Forelimb muscle (tissue), 1 donor: ENCODE measurements at places on chromosomes 3 and 15.

- peak; percentile 4 for DNase-seq
Observed at GRCh38 chr15:70936326-70936725, 43.7 kb downstream of the LRRC49 start.

DNA sequence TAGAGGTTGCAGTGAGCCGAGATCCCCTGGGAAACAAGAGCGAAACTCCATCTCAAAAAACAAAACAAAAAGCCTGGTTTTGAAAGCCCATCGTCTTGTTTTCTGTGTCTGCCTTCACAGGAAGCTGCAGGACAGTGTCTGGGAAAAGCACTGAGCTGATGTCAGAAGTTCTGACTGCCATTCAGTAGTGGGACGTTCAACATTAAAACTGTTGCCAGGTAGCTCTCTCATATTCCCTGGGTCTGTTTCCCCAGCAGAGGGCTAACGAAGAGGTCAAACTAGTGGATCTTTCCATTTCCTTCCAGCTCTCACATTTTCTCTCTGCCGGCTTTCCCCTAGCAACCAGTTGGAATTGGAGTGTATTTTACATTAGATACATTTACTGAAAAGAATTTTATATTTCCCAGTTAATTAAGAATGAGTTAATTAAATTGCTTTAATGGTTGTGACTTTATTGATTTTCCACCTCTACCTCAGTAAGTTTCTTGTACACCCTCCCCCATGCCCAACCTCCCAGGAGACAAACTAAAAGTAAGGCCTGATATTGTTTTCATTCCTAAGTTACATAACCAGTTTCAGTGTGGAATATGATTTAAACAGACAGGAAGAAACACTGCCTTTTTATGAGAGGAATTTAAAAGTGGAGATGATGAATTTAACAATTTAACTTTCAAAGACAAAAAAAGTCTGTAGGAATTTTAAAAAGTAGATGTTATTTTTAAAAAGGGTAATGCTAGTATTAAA lies 29.9 kb downstream of the RCN2 start:
- no peak for DNase-seq

DNA sequence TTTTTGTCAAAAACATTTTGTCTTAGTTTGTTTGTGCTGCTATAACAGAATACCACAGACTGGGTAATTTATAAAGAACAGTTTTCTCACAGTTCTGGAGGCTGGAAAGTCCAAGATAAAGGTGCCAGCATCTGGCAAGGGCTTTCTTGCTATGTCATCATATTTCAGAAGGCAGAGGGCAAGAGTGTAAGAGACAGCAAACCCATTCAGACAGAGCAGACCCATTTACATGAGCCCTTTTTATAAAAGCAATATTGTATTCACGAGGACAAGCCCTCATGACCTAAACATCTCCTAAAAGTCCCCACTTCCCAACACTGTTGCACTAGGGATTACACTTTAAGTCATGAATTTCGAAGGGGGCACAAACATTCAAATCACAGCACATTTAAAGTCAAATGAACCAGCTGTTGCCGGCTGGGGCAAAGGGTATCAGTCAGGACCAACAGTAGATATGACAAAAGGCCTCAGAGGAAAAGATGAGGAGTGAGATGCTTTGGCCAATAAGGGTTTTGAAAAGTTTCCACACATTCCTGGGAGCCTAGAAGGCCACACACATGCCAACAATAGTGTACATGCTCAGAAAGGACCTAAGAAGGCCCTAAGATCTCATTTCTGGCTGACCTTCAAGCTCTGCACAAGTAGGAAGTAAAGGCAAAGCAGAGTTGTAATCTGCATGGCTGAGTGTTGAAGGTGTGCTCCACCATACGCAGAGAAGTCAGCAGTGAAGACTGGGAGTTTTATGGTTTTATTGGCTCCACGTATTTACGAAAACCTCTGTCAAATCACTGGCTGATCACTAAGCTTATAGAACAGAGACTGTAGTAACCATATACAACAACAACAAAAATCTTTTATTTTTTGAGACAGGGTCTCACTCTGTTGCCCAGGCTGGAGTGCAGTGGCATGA lies 37.9 kb downstream of the UQCC5 start:
- DNase-seq = no peak

- DNase-seq = peak; percentile 98
Observed at GRCh38 chr15:55196458-55197361, at the start of gene RSL24D1. Gene RSL24D1 (minus strand): TSS chr15:55196941. CDS start chr15:55196890, 51 bp downstream.

DNA sequence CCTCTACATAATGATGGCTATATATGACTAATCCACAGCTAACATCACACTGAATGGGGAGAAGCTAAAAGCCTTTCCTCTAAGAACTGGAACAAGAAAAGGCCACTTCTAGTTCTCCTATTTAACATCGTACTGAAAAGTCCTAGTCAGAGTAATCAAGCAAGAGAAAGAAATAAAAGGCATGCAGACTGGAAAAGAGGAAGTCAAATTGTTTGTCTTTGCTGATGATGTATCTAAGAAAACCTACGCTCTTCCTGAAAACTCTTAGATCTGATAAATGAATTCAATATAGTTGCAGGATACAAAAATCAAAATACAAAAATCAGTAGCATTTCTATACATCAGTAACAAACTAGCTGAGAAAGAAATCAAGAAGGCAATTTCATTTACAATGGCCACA lies 116.9 kb downstream of the TP63 start:
- no peak for DNase-seq

DNA sequence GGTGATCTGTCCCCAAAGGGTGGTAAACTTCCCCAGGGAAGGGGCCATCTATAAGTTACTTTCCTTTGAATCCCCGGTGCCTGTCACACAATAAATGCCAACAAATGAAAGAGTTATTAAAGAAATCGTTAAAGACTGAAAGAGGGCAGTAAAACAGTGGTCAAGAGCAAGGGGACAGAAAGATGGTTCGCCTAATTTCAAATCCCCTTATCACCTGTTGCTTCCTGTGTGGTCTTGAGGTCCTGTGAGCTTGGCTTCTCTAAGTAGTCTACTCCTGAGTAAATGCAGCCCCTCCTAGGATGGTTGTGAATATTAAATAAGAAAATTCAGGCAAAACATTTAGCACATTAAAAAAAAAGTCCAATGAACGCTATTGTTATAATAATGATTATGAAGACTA lies 225.7 kb upstream of the ADAMTS9 start:
- DNase-seq = no peak

DNA sequence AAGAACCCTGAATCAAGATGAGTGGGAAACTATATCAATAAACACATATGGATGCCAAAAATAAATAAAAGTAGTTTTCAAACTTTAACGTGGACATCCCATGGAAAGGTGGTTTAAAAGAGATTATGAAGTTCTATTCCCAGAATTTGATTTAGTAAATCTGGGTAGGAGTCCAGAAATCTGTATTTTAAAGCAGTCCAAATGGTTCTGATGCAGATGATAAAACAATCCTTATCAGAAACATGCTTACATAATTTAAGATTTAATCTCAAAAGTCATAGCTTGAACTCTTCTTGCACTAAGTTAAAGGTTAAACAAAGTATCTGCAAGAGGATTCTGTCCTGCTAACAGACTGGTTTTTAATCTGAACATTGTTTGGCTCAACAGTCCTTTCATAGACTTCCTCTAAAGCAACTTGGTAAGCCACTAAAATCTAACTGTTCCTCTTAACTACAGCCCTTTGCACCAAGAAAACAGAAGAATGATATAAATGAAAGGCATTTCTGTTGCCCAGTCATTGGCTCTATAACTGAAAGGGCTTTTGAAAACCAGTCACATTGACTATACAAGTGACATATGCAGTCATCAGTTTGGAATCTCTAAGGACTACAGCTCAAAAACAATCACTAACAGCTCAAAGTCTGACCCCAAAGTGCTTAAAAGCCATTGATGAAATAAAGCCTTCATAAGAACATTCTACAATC lies 23.4 kb upstream of the MAP4 start:
- DNase-seq = no peak

- no peak for DNase-seq
Observed at GRCh38 chr3:143820466-143821221, 27.6 kb downstream of the SLC9A9 start.

DNA sequence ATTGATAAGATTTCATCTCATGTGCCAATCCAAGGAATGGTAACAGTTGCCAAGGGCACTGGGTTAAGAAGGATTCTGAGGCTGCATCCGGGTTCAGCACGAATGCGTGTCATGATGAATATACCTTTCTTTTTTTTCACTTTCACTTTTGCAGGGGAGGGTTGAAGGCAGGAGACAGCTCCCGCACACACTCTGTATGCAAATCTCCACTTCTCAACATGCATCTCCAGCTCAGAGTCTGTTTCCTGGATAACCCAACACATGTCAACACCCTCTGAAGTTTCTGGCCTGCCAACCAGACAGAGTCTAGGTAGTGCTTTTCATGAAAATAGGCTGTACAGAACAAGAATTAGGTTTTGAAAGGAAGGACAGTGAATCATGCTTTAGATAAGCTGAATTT lies 21.6 kb downstream of the B4GALT4 start:
- no peak for DNase-seq

DNA sequence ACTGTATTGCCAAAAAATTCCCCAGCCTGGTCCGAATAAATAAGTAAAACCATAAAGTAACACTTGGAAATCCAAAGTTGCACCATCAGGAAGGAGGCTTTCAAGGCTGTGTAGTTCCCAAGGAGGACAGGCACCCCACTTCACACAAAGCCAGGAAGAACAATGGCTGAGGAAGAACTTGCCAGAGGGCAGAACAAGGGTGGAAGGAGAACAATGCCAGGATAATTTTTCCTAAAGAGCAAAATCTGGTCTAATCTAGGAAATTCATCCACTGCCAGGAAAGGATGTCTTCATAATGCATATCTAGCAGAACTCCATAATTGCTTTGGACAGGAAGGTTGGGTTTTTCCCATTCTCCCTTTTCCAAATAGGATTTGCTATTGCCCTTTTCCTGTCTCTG lies 15.7 kb upstream of the ARID3B start:
- no peak for DNase-seq

- DNase-seq = no peak
Observed at GRCh38 chr15:40322531-40323238, 807 bp upstream of the INAFM2 start.

DNA sequence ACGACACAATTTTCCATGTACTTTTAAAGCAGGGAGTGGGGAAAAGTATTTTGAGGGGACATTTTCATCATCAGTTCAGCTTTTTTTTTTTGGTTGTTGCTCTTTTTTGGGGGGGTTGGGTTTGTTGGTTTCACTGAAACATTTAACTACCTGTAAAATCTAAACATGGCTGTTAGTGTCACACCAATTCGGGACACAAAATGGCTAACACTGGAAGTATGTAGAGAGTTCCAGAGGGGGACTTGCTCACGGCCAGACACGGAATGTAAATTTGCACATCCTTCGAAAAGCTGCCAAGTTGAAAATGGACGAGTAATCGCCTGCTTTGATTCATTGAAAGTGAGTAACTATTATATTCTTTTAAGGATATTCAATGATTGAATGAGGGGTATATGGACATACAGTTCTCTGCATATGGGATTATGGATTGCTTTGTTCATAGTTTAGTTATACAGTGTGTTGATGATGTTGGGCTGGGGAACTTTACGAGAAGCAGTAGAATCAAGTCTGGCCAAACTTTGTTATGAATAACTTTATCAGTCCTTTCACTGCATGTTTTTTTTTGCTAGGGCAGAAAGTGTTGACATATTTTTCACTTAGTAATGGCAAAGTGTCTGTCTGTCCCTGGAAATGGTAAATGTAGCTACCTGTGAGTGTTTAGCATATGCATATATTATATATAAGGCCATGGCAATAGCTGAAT lies 31.5 kb downstream of the MBNL1 start:
- no peak for DNase-seq

DNA sequence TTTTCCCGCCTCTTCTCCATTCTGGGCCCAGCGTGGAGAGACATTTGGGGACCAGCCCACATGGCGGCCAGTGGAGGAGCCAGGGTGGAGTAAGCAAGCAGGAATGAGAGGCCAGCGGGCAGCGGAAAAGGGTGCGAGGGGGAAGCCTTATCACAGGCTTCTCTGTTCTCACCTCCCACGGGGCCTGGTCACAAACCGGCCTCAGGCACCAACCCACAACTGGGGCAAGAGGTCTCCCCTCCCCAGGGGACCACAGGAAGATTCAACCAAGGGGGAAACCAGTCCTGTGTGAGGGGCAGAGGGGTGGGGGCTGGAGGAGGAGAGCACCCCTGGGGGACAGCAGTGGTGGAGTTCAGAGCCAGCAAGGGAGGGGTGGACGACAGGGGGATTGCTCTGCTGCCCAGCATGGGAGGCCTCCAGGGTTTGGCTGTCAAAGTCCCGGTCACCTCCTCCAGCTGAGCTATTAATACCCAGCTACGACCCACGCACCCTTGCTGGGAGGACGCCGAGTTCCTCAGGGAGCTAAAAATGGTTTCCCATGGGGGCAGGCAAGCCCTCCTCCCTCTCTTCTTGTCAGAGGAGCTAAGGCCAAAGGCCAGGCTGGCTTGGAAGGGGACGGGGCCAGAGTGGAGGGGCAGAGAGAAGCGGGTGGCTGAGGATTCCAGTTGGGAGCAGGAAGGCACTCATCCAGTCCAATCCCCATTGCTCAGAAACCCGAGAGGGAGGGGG lies 23.8 kb upstream of the RPL29 start:
- DNase-seq = no peak

DNA sequence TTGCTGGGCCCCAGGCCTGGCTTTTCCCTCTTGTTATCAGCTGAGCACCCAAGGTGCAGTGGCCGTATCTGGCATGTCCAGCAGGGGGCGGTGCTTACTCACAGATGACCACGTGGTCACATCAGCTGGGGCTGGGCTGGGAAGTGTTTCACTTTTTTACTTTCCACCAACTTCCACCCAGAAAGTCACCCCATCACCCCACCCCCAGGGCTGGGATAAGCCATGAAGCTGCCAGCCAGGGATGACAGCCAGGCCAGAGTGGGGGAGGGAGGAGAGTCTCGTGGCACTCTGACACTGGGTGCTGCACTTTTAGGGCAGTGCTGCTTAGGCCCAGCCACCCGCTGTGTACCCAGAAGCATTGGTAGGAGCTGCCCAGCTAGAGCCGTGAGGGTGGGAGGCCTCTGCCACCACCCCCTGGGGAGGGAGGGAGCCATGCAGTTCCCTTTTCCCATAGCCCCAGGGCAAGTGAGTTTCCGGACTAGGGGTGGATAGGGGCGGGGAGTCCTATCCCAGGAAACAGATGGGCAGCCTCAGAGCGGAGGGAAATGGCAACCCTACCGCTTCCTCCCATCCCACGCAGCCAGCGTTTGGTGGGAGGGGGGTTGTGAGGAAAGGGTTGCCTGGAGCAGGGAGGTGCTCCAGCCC lies 6.1 kb downstream of the PPCDC start:
- peak; percentile 64 for DNase-seq

- no peak for DNase-seq
Observed at GRCh38 chr3:101791778-101792177, 12.8 kb downstream of the NXPE3 start.

DNA sequence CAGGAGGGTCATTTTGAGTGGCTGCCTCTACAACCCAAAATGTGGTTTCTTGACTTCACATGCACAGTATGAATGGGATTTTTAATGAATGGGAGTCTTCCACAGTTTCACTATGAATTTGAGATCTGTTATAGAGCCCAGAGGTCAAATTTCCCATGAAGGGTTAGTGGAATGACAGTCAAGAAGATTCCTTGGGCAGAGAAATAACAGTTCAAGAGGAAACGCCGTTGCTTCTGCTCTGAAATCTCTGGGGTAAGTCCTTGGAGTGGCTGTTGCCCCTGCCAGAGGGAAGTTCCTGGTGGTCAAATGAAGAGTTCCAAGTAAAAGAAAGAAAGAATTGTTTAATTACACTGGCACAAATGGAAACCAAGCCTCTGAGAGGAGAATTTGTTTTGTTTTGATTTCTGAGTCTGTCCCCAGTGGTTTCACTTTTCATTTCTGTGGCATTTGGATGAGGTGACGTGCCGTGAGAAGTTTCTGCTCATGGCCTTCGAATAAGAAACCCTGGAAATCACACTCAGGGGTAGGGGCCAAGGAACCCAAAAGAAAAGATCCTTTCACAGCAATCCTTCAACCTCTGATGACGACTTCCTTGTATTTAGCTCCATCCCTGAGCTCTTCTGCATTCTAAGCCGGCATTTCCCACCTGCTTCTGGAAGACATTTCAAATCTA lies 77.5 kb upstream of the IL12A start:
- no peak for DNase-seq
